ENCODE measurements at places on chromosomes 6 and 20.

DNA sequence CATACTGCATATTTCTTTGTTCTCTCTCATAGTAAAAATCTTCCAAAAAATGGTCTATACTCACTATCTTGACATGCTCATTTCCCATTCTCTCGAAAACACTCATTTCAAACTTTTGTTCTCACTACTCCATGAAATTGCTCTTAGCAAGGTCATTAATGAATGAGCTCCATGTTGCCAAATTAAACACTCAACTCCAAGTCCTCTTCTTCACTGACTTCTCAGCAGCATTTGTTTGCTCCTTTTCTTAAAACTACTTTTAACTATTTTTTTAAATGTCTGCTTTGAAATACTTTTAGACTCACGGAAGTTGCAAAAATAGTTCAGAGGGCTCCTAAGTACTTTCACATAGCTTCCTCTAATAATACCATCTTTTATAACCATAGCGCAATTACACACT, 274.0 kb upstream of the PREP start:
- no peak for DNase-seq

GRCh38 chr20:4546786-4547185, 174.9 kb upstream of the PRND start:
- DNase-seq = no peak

DNA sequence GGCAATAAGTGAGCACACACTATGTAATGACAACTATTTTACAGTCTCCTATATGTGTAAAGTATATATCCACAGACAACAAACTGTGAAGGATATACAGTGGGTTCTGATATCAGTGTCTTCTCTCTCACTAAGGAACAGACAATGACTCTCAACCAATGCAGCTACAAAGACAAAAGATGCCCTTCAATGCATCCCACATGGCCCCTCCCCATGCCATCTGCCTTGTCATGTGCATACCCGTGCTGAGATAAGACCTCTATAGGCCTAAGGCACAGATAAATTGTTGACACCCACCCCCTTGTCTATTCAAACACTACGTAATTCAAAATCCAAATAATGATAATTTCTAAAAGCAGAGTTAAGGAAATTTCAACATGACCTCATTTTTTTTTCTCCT, 1123.5 kb upstream of the MAP3K7 start:
- DNase-seq = peak; percentile 18

DNA sequence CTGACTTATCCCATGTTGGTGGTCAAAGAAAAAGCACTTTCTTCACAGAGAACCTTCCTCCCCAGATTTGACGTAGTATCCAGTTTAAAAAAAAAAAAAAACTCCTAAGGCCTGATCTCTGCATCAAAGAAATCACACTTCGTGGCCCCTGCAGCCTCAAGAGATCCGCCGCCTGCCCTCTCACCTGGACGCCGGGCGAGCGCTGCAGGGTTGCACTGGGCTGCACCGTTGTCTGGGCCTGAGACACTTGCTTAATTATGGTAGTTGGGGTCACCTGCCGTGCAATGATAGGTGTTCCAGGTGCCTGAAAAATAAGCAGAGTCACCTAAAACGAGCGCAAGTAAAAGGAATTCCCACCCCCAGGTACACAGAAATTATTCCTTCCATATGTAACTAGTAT, 53.0 kb downstream of the TAF4 start:
- DNase-seq = no peak

- DNase-seq = no peak
Measured at GRCh38 chr20:47652301-47652700, 133.0 kb downstream of the SULF2 start.

- no peak for DNase-seq
Measured at GRCh38 chr20:44646641-44647274, 4.7 kb downstream of the ADA start.

DNA sequence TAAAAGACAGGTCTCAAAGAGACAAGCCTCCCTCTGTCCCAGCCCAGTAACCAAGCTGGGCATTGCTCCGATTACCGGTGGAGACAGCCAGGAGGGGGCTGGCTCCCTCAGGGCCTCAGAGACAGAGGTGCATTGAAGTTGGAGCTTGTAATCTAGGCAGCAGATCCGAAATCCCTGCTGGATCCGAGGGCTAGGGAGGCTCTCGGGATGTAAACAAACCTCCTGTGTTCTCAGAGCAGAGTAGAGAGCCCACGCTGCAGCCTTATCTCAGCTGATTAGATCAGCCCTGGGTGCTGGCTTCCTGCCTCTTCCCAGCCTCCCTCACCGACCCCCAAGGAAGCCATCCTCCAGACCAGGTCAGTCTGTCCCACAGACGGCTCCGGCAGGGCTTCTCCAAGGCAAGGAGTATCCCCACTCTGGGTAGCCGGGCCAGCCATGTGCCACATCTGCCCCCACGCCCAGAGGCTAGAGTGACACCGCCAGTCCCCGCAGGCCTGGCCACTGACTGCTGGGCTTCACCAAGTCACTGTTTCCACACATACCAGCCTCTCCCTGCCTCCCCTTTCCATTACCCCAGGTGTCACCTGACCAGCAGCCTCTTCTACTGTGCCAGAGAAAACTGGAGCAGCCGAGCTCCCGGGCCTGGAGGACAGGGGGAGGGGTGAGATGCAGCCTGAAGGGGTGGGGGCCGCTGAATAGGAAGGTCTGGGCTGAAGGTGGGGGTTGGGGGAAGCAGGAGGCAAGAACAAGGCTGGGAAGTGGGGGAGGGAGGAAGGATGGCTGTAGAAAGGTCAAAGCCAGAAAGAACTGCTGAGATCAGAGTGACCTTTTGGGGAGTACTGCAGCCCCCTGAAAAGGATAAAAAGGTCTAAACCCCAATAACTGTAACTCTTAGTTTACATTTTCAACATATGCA, 6.0 kb downstream of the SDC4 start:
- peak; percentile 64 for DNase-seq

GRCh38 chr6:106039897-106040592, 46.1 kb upstream of the PRDM1 start:
- no peak for DNase-seq
